ENCODE measurements at places on chromosomes 12 and 14. TPM values are rescaled to one million over a fixed set of nuclear protein-coding genes. Genes with fewer than 3 reads are reported as not detected.

The TTC7B gene
- 28.6 TPM for total RNA-seq

The ENDOU gene
- total RNA-seq: not detected

The ACSM4 gene
- not detected for total RNA-seq

The ERP27 gene
- not detected for total RNA-seq

The CD163L1 gene
- 0.14 TPM for total RNA-seq

The C12orf60 gene
- total RNA-seq: 1.7 TPM

The TEX22 gene
- total RNA-seq: 0.21 TPM

The FGD6 gene
- 24.0 TPM for total RNA-seq

- no peaks in the 10 kb centered on the region for H3K36me3 ChIP-seq
- no peak within 1 kb of the TSS for H3K27ac ChIP-seq
- DNase-seq: no peak
These were observed at the start of gene BDKRB1 for GRCh38 chr14:96255501-96256366. TSS of gene BDKRB1 (plus strand) at chr14:96256210. CDS start at chr14:96263683, 7,473 bp downstream.

DNA sequence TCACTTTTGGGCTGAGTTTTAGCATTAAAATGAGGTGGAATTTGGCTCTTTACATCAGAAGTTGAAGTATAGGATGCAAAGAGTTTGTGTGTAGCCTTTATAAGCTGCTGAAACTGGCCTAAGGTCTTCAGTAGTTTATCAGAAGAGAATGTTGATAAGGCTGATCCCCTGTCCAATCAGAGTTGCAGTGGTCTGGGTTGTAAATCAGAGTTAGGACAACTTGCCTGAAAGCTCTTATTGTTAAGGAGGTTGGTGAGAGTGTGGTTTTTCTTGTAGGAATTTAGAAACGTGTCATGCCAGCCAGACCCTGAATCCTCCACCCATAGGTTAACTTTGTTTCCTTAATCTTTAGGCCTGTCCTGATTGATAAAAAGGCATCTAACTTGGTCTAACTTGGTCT, 143.5 kb downstream of the ST8SIA1 start:
- no peak for DNase-seq
- no peaks in the 10 kb centered on the region for H3K4me1 ChIP-seq
- H3K36me3 ChIP-seq: no peaks in the 10 kb centered on the region
- H3K27ac ChIP-seq: no peak overlapping the region
- H3K4me3 ChIP-seq: no peak overlapping the region
- H3K27me3 ChIP-seq: no peaks in the 10 kb centered on the region

- peaks cover 7% of the 10 kb centered on the region for H3K4me1 ChIP-seq
- no peaks in the 10 kb centered on the region for H3K36me3 ChIP-seq
- H3K27ac ChIP-seq: no peak overlapping the region
- DNase-seq: no peak
These were observed 17.7 kb downstream of the FAM222A start for GRCh38 chr12:109731231-109731731.

DNA sequence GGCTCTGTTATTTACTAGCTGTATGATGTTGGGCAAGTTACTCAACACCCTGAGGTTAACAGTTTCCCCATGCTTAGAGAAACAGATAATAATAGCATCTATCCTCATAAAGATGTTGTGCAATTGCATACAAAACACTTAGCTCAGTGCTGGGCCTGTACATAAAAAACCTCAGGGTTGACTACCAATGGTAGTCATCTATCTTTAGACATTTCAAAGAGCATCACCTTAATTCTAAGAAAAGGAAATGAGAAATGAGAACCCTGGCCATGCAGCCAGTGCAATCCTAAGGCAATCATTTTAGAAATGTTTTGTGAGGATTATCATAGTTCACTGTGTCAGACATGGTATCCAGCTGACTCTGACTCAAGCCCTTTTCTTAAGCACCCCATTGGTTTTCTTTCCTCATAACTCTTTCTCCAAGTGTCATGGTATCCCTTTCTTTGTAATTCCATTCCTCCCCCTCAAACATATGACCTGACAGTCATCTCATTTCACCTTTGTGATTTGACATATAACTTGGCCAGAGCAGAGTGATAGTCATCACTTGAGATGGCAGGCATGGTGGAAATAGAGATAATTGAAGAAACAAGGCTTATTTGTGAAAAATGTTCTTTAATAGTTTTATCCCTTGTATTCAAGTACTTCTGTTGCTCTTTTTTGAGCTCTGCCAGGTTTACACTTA, 29.5 kb upstream of the OSBPL8 start:
- DNase-seq: no peak
- no peak overlapping the region for H3K27ac ChIP-seq
- no peaks in the 10 kb centered on the region for H3K4me1 ChIP-seq
- no peaks in the 10 kb centered on the region for H3K27me3 ChIP-seq
- H3K36me3 ChIP-seq: no peaks in the 10 kb centered on the region

GRCh38 chr12:105961821-105962671, 176.7 kb downstream of the NUAK1 start:
- no peaks in the 10 kb centered on the region for H3K36me3 ChIP-seq
- no peaks in the 10 kb centered on the region for H3K27me3 ChIP-seq
- no peak for DNase-seq
- no peaks in the 10 kb centered on the region for H3K4me1 ChIP-seq
- H3K27ac ChIP-seq: no peak overlapping the region

DNA sequence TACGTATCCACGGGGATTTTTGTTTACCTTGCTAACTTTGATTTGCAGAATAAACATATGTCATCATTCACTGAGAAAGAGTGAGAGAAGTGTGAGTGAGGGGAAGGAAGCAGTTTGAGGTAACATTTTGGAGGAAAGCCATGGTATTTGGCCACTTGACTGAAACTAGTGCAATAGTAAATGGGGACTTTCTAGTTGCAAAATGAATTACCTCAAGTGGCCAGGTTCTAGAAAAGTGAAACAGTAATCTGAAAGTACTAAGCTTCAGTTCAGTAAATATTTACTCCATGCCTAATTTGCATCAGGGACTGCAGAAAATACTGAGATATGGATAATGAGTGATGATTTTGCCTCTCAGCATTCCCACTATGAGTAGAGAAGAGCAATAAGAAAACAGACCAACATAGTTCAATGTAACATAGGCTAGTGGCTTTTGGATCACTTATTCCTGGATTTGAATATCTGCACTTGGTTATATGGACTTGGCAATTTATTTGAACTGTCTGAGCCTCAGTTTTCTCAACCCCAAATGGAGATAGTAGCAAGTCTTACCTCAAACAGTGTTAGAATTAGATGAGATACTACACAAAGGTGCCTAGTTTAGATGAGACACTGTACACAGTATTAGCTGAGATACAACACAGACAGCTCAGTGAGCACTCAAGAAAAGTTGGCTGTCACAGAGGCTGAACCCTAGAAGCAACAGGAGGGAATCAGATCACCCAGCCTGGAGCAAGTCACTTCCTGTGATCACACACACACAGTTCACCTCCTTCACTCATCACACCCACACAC, 439.1 kb downstream of the NPAS3 start:
- no peak overlapping the region for H3K27ac ChIP-seq
- H3K27me3 ChIP-seq: no peaks in the 10 kb centered on the region
- H3K4me1 ChIP-seq: 0 out of 2 replicates have a peak, but pooled peaks cover 6% of the 10 kb centered on the region

- no peak for DNase-seq
- peaks cover 6% of the 10 kb centered on the region for H3K4me1 ChIP-seq
- no peak overlapping the region for H3K27ac ChIP-seq
- H3K27me3 ChIP-seq: no peaks in the 10 kb centered on the region
- H3K4me3 ChIP-seq: no peak overlapping the region
These were observed 125.8 kb downstream of the CCDC91 start for GRCh38 chr12:28316049-28316448.

DNA sequence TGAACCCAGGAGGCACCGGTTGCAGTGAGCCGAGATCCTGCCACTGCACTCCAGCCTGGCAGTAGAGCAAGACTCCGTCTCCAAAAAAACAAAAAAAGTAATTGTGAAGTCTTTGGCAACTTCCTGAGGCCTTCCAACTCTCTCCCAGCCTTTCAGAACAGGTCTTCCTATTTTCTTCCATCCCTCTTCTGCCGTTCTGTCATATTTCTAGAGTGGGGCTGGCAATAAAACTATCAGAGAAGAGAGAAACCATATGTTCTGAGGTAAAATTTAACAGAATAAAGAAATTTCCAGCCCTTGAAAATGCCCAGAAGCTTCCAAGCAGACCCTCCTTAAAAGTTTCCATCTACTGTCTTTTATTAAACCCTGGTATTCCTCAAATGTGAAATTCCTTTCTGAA, 100.4 kb downstream of the HMGA2 start:
- H3K27me3 ChIP-seq: no peaks in the 10 kb centered on the region
- peak overlapping the region; percentile 24 for H3K27ac ChIP-seq
- no peak overlapping the region for H3K4me3 ChIP-seq

GRCh38 chr12:86283620-86284019, 27.4 kb upstream of the MGAT4C start:
- no peak overlapping the region for H3K4me3 ChIP-seq
- H3K4me1 ChIP-seq: no peaks in the 10 kb centered on the region
- no peaks in the 10 kb centered on the region for H3K36me3 ChIP-seq
- H3K27me3 ChIP-seq: no peaks in the 10 kb centered on the region
- DNase-seq: no peak
- no peak overlapping the region for H3K27ac ChIP-seq

GRCh38 chr12:47611906-47612305, 93.9 kb downstream of the RPAP3 start:
- H3K4me1 ChIP-seq: no peaks in the 10 kb centered on the region
- no peak overlapping the region for H3K4me3 ChIP-seq
- no peak overlapping the region for H3K27ac ChIP-seq
- H3K27me3 ChIP-seq: no peaks in the 10 kb centered on the region

DNA sequence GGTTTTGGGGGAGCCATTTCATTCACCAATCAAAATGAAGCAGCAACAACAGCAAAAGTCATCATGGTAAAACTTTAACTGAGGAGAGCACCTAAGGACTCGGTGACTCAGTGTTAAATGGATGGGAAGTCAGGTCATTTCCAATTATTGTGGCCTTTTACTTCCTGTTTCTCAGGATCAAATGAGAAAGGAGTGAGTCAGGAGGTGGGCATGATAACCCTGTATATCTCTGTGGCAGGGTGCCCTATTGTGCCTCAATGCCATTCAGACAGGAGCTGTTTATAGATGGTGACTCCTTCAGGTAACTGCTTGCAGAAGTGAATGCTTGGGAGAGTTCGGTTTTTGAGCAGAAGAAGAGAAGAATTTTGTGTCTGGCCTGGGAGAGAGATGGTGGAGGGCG, 135.5 kb upstream of the CPM start:
- no peak for DNase-seq
- H3K27me3 ChIP-seq: no peaks in the 10 kb centered on the region
- H3K4me3 ChIP-seq: no peak overlapping the region
- H3K27ac ChIP-seq: no peak overlapping the region
- H3K4me1 ChIP-seq: 0 out of 2 replicates have a peak, but pooled peaks cover 7% of the 10 kb centered on the region

- H3K27me3 ChIP-seq: peaks cover 41% of the 10 kb centered on the region
- no peaks in the 10 kb centered on the region for H3K4me1 ChIP-seq
- H3K36me3 ChIP-seq: no peaks in the 10 kb centered on the region
These were observed 3.6 kb upstream of the FOS start for GRCh38 chr14:75274899-75275569.

DNA sequence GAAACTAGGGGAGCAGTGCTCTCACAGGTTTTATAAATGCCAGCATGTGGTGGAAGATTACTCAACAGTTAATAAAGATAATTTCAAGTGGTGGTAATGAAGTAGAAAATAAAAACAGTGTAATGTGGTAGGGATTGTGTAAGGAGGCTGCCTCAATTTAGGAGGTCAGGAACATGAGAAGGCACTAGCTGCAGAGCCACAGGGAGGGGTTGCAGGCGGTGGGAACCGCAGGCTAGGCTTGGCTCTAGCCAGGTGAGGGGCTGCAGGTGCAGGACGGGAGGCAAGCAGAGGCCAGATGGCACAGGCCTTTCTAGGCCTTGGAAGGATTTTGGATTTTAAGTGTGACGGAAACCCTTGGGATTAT, 768 bp downstream of the METTL25 start:
- peaks cover 22% of the 10 kb centered on the region for H3K4me1 ChIP-seq
- DNase-seq: peak; percentile 52
- H3K4me3 ChIP-seq: peak overlapping the region; percentile 96
- no peaks in the 10 kb centered on the region for H3K27me3 ChIP-seq

DNA sequence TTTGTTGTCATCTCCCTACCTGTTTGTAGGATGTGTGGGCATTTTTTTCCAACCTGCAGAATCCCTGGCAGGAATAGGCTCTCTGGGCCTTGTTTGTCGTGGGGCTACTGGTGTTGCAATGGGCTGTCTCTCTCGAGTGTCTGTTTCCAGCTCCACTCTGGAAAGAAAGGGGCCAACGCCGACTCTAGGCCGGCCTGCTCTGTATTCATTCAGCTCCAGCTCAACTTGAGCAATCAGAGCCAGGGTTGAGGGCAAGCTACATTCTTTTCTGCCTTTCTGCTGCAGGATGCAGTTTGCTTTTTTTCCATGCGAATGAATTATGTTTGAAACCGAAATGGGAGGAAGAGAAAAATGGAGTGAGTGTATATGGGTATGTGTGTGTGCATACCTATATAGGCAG, 2.3 kb downstream of the JDP2 start:
- DNase-seq: no peak
- peak overlapping the region; percentile 87 for H3K4me3 ChIP-seq
- no peak overlapping the region for H3K27ac ChIP-seq
- peaks cover 6% of the 10 kb centered on the region for H3K36me3 ChIP-seq
- H3K27me3 ChIP-seq: peaks cover 22% of the 10 kb centered on the region

DNA sequence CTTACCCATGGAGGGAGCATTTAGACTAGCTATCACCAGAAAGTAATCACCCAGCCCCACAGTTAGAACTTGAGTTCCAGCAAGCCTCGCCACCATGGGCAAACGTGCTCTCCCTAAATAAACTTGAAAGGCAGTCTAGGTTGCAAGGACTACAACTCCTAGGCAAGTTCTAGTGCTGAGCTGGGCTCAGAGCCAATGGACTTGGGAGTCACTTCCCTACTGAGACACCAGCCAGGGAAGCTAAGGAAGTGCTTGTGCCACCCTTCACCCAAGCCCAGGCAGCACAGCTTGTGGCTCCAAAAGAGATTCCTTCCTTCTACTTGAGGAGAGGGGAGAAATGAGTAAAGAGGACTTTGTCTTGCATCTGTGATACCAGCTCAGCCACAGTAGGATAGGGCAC, 57.9 kb downstream of the SLCO1A2 start:
- DNase-seq: no peak
- H3K27ac ChIP-seq: no peak overlapping the region
- no peak overlapping the region for H3K4me3 ChIP-seq

DNA sequence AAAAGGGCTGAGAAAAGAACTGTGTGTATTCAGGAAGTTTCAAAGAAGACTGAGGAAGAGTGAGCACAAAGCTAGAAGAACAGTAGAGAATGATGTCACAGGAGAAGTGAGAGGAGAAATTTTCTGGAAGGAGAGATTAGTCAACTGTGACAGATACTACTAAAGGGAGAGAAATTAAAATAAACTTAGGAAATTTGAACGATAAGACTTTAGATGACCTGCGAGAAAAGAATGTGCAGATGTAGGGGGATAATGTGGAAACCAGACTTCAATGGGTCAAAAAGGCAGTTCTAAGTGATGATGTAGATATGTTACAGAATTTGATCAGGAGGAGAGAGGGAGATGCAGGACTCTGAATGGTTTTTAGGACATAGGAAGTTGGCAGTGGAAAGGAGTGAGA, 287.4 kb downstream of the SYT1 start:
- DNase-seq: no peak
- H3K4me1 ChIP-seq: no peaks in the 10 kb centered on the region
- no peaks in the 10 kb centered on the region for H3K27me3 ChIP-seq
- H3K36me3 ChIP-seq: no peaks in the 10 kb centered on the region
- no peak overlapping the region for H3K4me3 ChIP-seq
- no peak overlapping the region for H3K27ac ChIP-seq

GRCh38 chr12:10540776-10541205, 35.1 kb downstream of the EIF2S3B start:
- no peak for DNase-seq
- no peaks in the 10 kb centered on the region for H3K36me3 ChIP-seq
- no peaks in the 10 kb centered on the region for H3K27me3 ChIP-seq
- H3K27ac ChIP-seq: no peak overlapping the region

- H3K4me1 ChIP-seq: peaks cover 11% of the 10 kb centered on the region
- H3K27me3 ChIP-seq: no peaks in the 10 kb centered on the region
- H3K36me3 ChIP-seq: no peaks in the 10 kb centered on the region
- DNase-seq: peak; percentile 89
- H3K4me3 ChIP-seq: peak overlapping the region; percentile 13
- peak overlapping the region; percentile 50 for H3K27ac ChIP-seq
These were observed 14.3 kb upstream of the RIC8B start for GRCh38 chr12:106760184-106760531.

All from GM23338 (cell line).